Stimulated activated CD4-positive, alpha-beta T cell treated with anti-CD3 and anti-CD28 coated beads, Interleukin-12 subunit alpha, Interleukin-12 subunit beta, amount 100 ng/mL, for 24 hours (primary cell): ENCODE measurements at places on chromosomes 7 and 10.

DNA sequence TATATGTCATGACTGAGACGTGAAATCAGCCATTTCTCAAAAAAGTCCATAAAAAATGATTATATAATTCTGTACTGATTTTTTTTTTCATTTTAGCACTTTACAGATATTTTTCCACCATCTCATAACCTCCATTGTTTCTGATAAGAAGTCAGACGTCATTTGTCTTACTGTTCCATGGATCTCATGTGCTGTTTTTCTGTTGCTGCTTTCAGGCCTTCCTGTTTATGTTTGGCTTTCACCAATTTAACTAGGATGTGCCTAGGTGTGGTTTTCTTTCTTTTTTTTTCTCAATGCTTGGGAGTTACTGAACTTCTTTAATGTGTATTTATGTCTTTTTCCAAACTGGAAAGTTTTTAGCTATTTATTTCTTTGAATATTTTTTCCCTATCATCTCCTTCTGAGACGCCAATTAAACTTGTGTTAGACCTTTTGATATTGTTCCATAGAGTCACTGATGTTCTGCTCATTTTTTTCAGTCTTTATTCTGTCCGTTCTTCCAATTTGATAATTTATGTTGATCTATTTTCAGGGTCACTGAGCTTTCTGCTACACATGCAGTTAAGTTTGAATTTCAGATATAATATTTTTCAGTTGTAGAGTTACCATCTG lies 43.3 kb downstream of the TAF3 start:
- DNase-seq, result no peak

DNA sequence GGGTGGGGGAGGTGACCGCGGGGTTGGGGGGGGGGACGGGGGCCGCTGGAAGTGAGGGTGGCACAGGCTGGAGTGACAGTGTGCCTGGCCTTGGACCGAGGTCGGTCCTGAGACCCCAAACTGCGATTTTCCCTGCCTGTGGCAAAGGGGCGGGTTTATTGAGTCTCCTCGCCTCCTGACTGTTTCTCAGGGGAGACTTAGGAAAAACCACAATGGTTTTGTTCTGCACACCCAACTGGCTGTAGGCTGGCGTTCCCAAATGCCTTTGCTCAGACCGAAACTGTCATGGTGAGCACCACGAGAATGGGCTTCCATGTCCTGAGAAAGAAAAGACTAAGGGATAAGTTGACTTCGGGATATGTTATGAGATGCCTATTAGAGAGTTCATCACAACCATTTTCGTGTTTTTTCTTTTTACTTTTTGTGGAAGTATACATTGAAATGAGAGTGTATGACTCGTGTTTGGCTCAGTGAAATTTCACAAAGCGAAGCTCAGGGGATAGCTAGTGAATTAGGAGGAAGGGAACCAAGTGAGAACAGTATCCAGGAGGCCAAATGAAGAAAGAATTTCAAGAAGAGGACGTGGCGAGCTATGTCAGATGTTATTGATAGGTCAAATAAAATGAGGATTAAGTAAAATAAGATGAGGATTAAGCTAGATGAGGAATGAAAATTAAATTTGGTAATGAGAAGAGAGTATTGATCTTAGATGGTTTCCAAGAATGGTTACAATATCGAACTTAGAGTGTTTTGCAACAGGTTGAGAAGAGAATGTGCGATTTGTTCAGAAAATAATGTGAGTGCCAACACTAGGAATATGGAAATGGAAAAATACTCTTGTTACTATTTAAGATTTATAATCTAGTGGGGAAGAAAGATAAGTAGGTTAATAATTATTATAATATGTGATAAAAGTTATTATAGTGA lies 918 bp downstream of the NET1 start:
- no peak for DNase-seq

- DNase-seq, result no peak
Observed at GRCh38 chr7:142629588-142630260, 119.5 kb upstream of the PRSS1 start.

GRCh38 chr10:30637881-30638467 lies 8.4 kb upstream of the LYZL2 start:
- no peak for DNase-seq

- no peak for DNase-seq
Observed at GRCh38 chr10:35685402-35685801, 43.3 kb upstream of the FZD8 start.

DNA sequence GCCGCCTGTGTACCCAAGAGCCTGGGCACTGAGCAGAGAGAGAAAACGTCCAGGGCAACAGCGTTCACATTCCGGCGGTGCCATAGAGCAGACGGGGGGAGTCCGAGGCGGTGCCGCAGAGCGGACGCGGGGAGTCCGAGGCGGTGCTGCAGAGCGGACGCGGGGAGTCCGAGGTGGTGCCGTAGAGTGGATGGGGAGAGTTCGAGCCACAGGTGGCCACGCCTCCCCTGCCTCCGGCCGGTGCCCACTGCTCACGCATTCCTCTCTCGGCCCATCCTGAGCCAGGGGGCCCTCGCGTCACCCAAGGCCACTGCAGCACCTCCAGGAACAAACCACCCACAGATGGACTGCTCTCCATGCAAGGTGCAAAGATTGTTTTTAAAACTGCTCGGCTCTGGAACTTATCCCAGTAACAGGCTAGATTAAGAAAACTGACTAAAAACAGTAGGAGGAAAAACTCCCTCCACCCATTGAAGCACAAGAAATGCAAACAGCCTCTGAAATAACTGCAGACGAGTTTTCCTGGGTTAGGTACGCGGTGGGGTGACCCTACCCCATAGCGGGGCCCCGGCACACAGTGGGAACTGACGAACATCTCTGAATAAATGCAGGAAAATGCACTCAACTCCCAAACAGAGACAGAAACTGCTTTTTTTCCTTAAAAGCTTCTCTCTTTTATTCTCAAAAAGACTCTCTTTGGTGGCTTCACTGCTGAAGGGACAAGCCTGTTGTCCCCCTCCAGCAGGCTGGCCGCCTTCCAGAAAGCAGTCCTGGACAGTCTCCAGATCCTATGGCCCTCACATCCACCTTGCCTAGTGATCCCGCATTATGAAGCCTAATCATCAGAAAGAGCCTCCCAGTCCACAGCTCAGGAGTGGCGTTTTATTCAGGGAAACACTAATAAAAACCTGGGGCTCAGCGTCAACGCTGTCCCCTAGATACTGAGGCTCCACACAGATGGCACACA lies 55.9 kb downstream of the DIP2C start:
- DNase-seq, result no peak

- no peak for DNase-seq
Observed at GRCh38 chr10:57987055-57987721, 280.5 kb downstream of the IPMK start.

GRCh38 chr10:10499839-10500238 lies 517.8 kb upstream of the CELF2 start:
- no peak for DNase-seq

GRCh38 chr7:29332042-29332811 lies 137.7 kb downstream of the CHN2 start:
- DNase-seq, result no peak

DNA sequence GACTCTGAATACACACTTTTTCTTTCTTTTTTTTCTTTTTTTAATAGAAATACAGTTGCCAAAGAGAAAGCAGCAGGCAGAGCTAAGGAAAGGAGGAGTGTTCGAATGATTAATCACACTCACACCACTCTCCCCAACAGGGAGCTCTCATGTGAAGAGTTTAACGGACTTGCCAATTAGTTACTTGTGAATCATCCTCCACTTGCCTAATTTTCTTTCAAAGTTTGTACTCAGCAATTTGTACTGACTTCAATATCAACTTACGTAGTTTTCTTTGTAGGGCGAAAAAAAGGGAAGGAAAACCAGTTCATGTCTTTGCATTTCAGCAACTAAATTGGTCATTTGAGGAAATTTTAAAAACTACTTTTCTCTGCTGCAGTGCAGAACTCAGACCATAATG lies 109.2 kb downstream of the PIP4K2A start:
- no peak for DNase-seq

GRCh38 chr10:100505164-100505563 lies 14.5 kb downstream of the SEC31B start:
- no peak for DNase-seq

DNA sequence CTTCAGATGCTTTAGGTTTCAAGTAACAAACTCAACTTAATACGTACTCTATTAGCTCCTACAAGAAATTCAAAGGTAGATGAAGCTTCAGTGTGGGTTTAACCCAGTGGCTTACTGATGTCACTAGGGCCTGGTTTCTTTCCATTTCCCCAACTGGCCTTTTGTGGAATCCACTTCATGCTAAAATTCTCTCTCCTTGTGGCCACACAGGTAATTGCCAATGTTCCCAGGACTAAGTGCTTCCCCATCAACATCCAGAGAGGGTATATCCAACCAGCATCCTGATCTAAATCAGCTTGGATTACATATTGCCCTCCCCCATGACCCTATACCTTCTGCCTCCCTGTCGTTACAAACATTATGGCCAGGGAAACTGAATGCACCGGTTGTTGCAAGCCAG lies 10.7 kb downstream of the FBXL13 start:
- DNase-seq, result no peak

- no peak for DNase-seq
Observed at GRCh38 chr7:78585980-78586379, 787.4 kb downstream of the PHTF2 start.

DNA sequence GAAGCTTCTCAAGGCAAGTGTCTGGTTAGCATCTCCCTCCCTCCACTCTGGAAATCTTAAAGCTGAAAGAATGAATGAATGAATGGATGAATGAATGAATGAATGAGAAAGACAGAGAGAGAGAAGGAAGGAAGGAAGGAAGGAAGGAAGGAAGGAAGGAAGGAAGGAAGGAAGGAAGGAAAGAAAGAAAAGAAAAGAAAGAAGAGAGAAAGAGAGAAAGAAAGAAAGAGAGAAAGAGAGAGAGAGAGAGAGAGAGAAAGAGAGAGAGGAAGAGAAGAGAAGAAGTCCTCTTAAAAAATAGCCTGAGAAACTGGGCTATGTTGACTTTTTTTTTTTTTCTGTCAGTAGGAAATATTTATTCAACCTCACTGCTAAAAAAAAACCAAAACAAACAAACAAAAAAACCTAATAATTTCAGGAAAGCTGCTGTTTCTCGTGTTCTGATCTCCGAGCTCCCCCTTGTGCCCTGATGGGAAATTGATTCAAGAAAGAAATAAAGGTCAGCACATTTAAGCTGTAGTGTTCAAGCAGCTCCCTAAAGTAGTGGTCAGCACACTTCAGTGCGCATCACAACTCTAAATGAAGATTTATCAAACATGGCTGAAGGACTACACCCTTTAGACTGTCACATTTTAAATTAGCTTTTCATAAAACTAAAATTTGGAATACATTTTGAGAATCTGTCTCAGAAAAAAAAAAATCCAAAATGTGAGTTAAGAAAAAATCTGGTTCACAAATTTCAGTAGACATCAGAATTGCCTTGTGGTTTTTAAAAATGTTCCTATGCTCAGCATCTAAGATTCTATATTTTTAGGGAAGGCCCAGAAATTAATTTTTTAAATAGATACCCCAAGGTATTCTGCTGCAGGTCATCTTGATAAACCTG lies 154.3 kb downstream of the ELAPOR2 start:
- no peak for DNase-seq

GRCh38 chr7:141201145-141201885 lies 127.5 kb downstream of the TMEM178B start:
- no peak for DNase-seq

DNA sequence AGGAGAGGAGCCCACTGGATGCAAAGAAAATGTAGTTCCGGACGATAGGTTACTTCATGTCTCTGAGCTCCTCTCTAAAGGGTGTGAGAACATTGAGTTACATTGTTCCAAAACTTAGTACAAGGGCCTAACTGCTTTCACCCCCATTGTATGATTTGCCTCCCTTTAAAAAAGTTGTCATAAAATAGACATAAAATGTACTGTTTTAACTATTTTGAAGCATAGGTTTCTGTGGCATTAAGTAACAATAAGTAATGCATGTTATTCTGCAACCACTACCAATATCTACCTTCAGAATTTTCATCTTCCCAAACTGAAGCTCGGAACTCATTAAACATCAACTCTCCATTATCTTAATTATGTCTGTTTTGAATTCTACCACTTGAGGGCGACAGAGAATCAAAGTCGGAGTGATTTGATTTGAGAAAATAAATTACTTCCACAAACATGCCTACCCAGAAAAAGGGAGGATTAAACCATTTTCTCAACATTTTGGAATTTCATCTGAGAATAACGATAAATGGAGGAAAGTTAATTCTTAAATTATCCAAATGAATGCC lies 2.7 kb downstream of the IGFBP1 start:
- no peak for DNase-seq

DNA sequence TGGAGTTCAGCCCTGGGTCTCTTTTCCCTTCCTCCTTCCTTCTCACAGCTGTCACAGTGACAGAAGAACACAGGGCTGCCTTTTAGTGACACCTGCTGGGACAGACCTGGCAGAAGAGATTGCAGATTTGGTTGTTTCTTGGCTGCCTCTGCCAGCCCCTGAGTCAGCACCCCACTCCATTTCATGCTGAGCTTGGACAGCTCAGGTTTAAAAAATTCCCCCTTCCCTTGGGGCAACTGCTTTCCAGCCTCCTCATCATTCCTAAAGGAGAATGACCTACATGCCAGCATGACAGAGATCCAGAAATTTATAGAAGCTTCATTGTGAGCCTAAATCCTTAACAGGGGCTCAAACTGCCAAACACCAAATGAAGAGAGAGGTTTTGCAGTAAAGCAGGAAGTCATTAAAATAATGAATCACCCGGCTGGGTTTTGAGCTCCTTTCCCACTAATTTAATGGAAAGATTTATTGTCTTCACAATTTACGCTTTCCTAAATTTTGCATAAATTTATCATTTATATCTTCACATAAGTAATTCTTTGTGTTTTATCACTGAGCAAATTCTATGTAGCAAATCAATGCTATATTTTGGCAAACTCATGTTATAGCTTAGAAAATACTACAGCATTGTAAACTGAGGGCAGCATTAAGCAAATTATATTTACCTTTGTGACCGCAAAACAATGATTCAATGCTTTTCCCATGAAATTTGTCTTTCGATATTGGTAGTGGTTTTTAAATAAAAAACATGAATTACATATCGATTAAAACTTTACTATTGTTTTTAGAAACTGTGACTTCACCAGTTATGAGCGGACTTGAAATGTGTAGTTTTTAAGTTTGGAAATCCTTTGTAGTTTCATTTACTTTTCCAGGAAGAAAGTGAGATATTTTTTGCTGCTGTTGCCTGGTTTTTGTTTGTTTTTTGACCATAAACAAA lies 399.5 kb upstream of the ANKRD30A start:
- no peak for DNase-seq

DNA sequence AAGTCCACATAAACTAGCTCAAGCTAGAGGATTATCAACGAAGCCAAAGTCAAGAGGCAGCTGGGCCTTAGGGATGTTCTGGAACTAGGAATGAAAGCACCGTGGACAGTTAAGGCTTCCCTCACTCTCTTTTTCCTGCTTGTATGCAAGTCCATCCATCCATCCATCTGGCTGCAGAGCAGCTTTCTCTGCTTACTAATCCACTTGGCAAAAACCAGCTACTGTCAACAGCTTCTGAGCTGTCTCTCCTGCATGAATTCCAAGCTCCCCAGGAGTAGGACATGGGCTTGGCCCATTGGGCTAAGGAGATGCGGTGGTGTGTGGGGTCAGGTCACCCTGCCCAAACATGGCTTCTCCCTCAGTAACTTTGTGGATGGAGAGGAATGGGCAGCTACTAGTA lies 66.2 kb downstream of the NAMPT start:
- no peak for DNase-seq

- no peak for DNase-seq
Observed at GRCh38 chr10:117374506-117375359, 507 bp downstream of the PDZD8 start.
